ENCODE measurements at places on chromosomes 12 and 14. TPM values are rescaled to one million over a fixed set of nuclear protein-coding genes. Genes with fewer than 3 reads are reported as not detected.

The PPP4R4 gene
- 0.15 TPM for polyA plus RNA-seq

The C12orf60 gene
- polyA plus RNA-seq = 5.0 TPM

The RNASE3 gene
- polyA plus RNA-seq = 0.35 TPM

The BBOF1 gene
- 19.3 TPM for polyA plus RNA-seq

The CD163L1 gene
- polyA plus RNA-seq = 1.2 TPM

- no peak for DNase-seq
These were observed 39.8 kb downstream of the NIN start for GRCh38 chr14:50791201-50791600.

- DNase-seq = no peak
These were observed 185.5 kb upstream of the ATP2B1 start for GRCh38 chr12:89893972-89894706.

- no peak for DNase-seq
These were observed 253.7 kb downstream of the GRIN2B start for GRCh38 chr12:13727707-13728195.

GRCh38 chr14:35189422-35189821 is 67.1 kb downstream of the PRORP start:
- DNase-seq = no peak

DNA sequence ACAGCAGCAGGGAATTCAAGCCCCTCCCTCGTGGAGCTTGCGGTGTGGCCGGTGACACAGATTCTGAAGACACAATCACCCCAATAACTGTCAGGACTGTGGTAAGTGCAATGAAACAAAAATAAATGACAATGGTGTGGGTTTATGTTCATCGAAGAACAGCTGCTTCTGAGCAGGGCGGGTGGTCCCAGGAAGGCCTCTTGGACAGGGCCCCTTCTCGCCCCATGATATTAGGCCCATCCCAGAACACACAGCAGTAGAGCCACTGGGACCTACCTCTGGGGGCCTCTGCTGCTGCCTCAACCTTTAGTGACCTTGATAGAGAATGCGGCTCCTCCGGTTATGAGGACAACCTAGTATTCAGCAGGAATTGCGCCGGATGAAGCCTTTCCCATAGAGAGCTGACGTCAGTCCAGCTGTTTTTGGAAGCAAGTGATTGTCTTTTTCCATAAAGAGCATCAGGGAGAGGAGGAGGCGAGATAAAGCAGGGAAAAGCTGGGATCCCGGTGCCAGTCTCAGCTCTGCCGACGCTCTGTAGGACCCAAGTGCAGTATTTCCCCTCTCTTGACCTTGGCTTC is 84.1 kb upstream of the BCL11B start:
- no peak for DNase-seq

GRCh38 chr12:110012137-110012536 is 12.9 kb downstream of the ANKRD13A start:
- no peak for DNase-seq

DNA sequence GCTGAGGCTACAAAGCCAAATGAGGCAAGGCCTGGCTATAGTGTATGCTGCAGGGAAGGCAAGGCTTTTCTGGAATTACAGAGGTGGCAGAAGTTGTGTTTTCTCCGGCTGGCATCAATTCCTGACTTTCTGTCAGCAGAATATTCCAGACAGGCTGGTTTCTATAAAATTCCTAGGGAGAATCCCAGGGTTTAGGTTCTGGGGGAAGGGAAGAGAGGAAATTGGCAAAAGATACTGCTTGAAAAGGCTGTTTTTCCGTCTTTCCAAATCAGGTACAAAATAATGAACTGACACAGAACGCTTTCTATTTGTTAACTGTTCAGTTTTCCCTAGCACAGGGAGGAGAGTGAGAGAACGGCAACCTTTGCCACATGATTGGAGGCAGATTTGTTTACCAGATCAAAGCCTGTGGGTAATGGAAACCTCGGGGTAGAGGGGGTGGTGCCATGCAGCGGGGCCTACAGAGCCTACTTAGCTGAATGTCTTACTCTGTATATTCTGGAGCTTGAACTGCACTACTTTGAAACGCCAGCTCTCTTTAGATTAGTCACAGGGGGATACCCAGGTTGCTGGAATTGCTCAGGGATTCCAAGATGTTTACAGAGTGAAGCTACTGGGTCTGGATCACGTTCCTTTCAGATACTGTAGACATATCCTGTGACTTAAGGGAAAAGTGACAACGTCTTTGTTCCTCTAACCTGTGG is 65.8 kb upstream of the DACT1 start:
- peak; percentile 25 for DNase-seq

Data from right renal pelvis (tissue), 4 donors.